ENCODE measurements at places on chromosomes 5 and 9.
A peak's percentile ranks its signal among the peaks of the same experiment; 100 is the strongest.

- no peak for DNase-seq
Measured at GRCh38 chr5:44495280-44495679, 106.1 kb upstream of the FGF10 start.

GRCh38 chr5:170579601-170580000 lies 75.8 kb downstream of the KCNIP1 start:
- DNase-seq, result no peak

DNA sequence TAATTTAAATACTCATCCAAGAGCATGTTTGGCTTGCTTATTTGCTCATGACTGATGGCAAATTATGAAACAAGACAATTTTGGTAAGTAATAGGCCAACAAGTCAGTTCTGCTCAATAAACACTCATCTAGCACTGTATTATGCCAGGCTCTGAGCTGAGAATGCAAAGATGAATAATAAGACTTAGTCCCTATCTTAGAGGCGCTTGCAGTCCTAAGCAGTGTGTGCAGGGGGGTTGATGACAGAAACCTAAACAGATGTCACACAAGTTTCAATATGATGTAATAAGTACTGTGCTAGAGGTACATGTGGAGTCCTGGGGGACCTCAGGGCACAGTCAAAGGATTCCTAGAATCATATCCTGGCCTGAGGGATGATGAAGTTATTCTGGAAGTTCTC lies 287.6 kb upstream of the ADRA1B start:
- DNase-seq, result no peak

DNA sequence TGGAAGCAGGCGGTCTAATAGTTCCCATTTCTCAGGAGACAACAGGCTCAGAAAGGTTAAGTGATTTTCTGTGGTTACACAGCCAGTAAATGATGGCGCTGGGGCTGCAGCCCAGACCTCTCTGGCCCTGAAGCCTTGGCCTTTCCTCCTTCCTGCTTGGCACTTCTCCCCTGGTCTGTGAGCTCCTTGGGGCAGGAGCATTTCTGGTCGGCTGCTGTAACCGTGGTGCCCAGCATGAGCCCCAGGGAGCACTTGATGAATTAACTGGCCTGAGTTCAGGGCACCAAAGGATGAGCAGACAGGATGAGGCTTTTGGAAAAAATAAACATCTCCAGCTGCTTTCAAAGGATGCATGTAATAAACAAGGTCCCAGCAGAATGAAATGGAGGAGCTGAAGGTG lies 30.2 kb downstream of the CDHR2 start:
- DNase-seq, result no peak

- DNase-seq, result no peak
Measured at GRCh38 chr5:98614341-98614740, 159.1 kb upstream of the RGMB start.

- DNase-seq, result no peak
Measured at GRCh38 chr5:82057051-82057450, 85.2 kb downstream of the ATG10 start.

- no peak for DNase-seq
Measured at GRCh38 chr9:89502038-89502601, 4.2 kb upstream of the SEMA4D start.

DNA sequence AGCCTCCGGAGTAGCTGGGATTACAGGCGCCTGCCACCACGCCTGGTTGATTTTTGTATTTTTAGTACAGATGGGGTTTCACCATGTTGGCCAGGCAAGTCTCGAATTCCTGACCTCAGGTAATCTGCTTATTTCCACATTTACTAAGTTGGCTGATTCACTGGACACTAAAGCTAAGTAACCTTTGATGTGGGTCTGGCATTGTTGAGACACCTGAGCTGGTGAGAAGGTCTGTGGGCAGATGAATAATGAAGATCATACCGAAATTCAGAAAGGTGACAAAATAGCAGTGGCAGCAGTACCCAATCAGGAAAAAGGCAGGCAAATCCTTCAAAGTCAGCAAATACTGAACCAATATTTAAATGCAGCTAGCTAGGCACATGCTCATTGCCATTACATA lies 210.6 kb upstream of the ZNF608 start:
- DNase-seq, result no peak

DNA sequence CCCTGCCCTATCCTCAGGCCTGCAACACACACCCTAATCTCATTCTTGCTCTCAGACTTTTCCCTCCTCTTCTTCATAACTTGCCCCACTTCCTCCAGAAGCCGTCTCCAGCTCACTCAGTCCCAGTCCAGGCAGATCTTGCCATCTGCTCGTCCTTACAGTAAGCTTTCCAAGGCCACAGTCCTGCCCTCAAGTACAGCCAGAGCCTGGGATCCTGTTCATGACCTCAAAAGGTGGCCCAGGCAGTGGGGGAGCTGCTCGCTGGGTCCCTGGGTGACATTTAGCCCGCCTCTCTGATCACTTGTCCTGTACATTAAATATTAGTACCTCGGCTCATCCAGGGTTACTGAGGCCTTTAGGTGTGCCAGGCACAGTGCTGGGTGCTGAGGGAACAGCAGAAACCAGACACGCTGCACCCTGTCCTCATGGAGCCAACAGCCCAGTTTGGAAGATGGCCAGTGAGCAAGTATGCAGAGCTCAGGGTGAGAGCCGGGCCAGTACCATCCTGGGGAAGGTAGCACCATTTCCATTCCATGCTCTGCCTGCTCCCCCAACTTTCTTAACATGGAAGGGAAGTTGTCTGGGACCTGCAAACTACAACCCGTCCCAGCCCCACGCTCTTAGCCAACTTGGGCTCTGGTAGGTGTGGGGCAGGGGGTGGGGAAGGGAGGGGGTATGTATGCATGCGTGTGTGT lies 100.4 kb downstream of the C5orf15 start:
- DNase-seq, result no peak

DNA sequence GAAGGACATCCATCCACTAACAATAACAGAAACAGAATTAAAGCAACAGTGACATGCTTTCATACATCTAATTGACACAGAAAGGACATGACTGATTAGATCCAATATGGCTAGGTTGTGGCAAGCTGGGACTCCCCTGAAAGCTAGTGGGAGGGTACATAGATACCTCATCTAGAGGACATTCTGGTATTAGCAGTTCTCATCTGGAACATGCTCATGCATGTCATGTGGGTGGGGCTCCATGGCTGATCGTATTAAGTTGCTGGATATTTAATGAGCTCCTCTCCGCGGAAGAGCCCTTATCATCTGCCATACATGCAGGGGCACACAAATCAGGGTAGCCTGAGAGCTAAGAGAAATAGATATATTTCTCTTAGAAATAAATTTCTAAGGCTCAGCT lies 358.9 kb downstream of the ICE1 start:
- no peak for DNase-seq

- DNase-seq, result no peak
Measured at GRCh38 chr5:79759436-79759835, 69.8 kb downstream of the CMYA5 start.

- no peak for DNase-seq
Measured at GRCh38 chr5:173148354-173148753, 4.0 kb downstream of the BNIP1 start.

GRCh38 chr5:170805666-170806065 lies 22.1 kb downstream of the GABRP start:
- DNase-seq, result no peak

DNA sequence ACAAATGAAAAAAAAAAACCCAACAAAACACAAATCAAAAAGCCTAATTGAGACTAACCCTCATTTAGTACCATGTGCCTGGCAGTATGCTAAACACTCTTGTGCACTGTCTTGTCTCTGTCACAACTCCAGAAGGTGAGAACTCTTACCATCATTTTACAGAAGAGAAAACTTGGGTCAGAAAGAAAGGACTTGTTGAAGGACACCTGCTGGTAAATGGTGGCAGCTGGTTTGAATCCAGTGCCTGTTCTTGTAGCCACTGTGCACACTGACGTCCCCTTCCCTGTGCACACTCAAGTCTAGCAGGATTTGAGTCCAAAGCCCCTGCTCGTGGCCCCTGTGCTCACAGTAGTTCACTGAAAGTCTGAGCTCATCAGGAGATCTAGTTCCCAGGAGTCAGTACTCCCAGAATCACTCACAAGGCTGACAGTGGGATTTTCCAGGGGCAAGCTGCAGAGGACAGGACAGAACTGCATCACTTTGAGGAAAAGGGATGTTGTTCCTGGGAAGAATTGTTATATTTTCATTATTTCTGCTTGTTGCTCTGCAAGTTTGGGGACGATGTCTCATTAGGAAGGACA lies 43.0 kb upstream of the HSD17B4 start:
- DNase-seq, result peak; percentile 22

GRCh38 chr9:82810915-82811314 lies 252.0 kb downstream of the RASEF start:
- no peak for DNase-seq

DNA sequence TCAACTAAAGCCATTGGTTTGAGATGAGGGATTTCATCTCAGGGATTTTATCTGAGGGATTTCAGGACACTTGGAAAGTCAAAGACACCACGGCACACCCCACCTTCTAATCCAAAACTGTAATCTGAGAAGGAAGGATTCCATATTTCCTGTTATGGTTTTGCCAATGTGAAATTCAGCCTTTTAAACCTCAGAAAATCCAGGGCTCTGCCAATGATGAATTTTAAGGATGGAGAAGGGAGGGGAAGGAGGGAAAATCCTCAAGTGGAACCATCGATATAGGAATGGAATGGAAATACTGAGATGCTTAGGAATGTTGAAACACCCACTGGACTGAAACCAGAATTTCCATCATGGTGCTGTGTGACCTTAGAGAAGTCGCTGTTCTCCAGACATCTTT lies 5.3 kb downstream of the C1QTNF3 start:
- DNase-seq, result no peak

GRCh38 chr9:14242150-14242805 lies 71.7 kb downstream of the NFIB start:
- no peak for DNase-seq

DNA sequence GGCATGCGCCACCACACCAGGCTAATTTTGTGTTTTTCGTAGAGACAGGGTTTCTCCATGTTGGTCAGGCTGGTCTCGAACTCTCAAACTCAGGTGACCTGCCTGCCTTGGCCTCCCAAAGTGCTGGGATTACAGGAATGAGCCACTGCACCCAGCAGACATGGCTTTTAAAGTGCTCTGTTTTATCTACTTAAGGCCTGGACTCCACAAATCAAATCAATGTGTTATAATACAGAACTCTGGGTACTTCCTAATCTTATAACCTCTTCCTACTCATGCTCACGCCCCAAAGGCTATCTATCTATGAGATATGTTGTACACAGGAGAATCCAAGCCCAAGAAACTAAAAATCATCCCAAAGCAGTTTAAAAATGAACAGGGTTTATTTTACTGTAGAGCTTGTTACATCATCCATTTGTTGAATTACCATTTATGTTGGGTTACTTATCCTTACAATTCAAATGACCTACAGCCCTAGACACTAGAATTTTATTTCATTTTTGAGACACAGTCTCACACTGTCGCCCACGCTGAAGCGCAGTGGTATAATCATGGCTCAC lies 155.1 kb downstream of the EFNA5 start:
- no peak for DNase-seq

GRCh38 chr5:125043781-125044391 lies 297.4 kb upstream of the ZNF608 start:
- DNase-seq, result no peak

DNA sequence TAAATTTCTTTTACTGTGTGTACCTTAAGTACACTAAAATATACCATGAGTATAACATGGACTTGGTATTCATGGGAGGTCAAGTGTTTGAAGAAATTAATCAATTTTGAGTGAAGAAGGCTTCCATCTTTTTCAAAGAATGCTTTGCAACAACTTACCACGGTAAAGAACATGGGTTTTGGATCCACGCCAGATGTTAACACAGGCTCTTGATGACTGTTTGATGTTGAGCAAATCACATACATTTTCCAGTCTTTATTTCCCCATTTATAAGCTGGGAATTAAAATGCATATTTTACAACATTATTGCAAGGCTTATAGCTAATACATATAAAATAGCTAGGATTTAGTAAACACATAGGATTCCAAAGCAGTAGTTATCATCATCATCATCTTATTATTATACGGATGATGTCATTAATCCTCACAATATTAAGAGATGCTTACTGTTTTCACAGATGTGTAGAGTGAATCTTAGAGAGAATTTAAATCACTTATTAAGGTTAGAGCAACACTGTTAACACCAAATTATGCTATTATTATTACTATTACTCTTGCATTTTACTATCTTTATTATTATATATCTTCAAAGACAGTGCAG lies 362.0 kb downstream of the PRELID2 start:
- peak; percentile 63 for DNase-seq

DNA sequence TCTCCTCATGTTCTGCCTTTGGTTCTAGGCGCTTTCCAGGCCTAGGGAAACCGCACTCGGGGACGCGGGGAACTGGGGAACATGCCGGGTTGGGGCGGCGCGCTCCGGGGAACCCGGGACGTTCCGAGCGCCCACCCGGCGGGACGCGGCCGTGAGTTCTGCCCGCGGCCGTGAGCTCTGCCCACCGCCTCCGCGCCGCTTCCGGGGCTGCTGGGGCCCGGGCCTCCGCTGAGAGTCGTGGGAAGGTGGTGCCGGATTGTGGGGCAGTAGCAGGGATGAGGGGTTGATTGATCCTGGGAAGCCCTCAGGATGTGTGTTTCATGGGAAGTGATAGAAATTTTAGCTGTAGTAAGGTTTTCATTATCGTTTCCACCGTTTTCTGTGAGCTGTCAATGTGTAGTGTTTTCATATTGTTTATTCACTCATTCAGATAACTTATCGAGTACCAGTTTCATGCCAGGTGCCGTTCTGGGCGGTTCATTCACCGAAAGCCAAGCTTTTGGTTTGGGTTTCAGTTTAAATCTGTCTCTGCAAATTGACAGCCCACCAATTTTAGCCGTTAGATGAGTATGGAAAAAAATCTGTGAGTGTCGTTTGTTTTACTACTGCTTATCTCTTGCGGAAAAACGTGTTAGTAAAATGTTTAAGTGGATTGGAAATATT lies 657 bp downstream of the MTRR start:
- peak; percentile 61 for DNase-seq

- no peak for DNase-seq
Measured at GRCh38 chr5:93430118-93430517, 150.9 kb downstream of the NR2F1-AS1 start.

- DNase-seq, result peak; percentile 50
Measured at GRCh38 chr9:110066929-110067716, 140.8 kb downstream of the C9orf152 start.

DNA sequence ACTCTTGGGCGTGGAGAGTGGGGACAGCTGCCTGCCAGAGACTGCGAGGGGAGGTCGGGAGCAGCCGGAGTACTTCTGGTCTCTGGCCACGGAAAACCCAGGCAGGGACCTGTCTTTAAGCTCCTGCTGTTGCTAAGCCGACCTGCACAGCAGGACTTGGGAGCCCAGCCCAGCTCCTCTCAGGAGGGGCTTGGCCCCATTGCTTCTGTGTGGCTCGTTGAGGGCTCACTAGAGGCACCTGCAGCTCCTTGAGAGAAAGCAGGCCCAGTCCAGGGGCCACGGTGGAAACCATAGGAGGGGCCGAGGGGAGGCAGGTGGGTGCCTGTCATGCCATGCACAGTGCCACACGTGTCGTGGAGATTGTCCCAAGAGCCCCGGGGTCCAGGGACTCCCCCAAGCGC lies 3.3 kb upstream of the LCN2 start:
- no peak for DNase-seq
